ENCODE measurements at places on chromosomes 3 and 15.

DNA sequence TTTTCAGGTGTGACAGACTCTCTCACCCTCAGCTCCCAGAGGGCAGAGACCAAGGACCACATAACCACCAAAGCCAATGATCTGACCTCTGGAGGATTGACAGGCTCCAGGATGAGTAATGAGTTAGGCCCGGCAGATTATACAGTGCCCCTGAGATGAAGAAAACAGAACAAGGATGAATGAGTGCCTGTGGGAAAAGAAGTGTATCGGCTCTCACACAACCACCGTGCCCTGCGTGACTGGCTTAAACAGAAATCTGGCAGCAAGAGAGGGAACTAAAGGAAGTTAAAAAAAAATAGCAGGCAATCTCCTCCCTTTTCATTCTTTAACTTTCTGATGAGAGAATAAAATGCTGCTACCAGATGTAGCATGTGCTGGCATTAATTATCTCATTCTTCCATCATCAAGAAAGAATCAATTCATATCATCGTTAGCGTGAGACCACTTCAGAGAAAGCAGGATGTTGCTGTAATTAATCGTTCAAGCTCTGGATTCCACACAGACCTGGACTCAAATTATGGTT lies 227.5 kb upstream of the COL8A1 start:
- peak; percentile 64 for DNase-seq

DNA sequence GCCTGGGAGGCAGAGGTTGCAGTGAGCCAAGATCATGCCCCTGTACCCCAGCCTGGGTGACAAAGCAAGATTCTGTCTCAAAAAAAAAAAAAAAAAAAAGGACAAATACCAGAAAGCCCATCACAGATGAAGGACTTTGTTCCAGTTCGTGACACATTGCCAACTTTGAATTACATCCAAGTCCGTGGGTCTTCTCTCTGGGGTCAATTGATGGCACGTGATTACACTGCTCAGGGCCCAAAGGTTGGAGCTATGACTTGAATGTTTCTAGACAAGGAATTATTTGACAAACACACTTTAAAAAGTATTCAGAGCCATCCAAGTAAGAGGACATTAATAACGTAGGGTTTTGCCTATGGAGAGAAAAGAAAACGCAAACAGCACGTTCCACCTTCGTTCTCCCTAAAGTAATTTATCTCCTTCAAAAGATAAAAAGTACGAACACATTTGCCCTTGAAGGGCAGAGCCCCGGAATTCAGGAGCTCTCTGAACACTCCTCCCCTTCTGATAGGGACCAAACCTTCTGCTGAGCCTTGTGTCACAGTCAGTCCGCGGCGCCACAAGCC lies 31.3 kb upstream of the ST3GAL6 start:
- DNase-seq, result no peak

- DNase-seq, result no peak
Observed at GRCh38 chr15:77599899-77600298, 32.8 kb downstream of the LINGO1 start.

GRCh38 chr3:52789746-52790040 lies 4.9 kb upstream of the ITIH3 start:
- no peak for DNase-seq

- DNase-seq, result no peak
Observed at GRCh38 chr3:64467255-64467944, 220.4 kb downstream of the ADAMTS9 start.

DNA sequence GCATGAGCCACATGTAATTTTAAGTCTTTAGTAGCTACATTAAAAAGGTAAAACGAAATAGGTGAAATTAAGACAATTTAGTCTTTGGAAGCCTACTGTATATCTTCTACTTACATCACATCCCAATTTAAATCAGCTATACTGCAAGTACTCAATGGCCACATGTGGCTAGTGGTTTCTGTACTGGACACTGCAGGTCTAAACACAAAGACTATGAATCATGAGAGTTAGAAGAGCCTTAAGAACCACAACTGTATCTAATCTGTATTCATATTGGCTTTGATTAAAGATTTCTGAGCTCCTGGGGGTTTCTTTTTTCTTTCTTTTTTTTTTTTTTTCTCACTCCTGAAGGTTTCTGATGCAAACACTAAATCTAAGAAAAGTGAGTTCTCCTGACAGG lies 2.3 kb upstream of the EIF1B start:
- DNase-seq, result no peak

DNA sequence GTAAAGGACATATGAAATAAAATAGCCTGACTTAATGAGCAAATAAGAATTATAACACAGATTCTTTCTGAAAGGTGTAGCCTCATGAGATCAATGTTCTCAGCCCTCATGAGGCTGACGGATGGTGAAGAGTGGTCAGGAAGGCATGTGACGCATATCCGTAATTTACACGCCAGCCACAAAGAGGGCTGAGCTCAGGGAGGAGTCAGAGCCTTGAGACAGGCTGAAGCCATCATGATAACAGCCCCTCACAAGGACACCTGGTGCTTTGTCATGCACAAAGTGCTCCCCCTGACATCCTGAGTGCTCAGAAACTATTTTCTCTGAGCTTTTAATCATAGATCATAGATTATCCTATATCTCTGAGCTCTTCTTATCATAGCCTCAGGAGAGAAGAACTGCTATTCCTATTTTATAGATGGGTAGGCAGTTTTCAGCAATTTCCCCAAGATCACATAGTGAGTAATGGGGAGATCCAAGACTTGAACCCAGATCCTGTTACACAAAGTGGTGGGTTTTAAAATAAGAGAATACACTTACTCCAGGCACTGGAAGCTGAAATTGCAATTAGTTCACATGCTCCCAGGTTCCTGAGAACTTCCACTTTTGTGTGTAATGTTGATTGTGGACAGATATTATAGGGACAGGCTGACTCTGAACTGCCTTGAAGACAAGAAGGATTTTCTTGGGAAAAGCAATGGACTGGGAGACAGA lies 267.1 kb downstream of the RPLP1 start:
- no peak for DNase-seq

GRCh38 chr15:70289191-70289955 lies 191.7 kb upstream of the TLE3 start:
- DNase-seq, result no peak

DNA sequence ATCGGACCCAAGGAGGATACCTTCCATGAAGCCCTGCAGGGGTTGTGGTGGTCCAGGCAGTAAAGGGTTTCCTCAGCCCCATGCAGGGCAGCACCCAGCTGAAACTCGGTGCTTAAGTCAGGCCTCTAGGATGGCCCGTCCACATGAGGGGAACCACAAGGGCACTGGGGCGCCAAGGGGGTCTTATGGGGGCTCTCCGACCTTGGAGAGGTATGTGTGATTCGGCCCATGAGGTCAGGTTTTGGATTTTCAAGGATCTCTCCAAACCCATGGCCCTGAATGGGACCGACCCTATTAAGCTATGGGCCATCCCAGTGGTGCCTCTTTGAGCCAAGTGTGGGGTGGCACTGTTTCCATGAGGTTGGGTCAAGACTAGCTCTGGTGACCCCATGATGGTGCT lies 233.3 kb downstream of the SNRPN start:
- no peak for DNase-seq

DNA sequence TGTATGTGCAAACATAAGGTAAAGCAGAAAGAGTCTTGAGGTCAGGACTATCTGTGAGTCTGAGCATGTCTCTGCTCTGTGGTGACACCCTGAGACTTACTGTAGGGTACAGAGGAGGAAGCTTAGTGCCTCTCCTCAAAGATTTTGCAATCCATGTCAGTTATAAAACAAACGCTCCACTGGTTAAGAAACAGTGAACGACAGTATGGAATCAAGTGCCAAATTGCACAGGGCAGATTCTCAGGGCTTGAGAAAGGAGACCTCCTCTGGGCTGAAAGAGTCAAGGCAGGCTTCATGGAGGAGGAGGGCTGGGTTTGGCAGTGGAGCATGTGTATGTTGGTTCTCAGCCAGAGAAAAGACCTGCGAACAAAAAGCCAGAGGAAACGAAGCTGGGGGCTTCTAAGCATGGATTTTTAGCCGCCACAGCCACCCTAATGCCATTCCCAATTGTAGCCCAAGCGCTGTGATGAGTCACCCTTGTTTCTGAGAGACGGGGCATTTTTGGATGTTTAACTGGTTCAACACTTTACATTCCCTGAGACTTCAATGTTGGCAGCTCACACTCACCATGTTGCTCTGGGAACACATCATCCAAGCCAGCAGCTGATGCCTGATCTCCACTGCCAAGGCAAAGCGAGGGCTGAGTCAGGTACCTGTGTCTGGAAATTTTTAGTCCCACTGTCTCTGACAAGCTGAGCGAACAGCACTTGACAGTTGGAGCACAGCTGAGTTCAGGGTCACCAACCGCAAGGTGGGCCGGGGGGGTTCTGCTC lies 3.4 kb upstream of the DGKG start:
- no peak for DNase-seq

- DNase-seq, result no peak
Observed at GRCh38 chr3:107627962-107628542, 105.3 kb downstream of the BBX start.

GRCh38 chr3:146052056-146052790 lies 108.8 kb downstream of the PLOD2 start:
- DNase-seq, result no peak

- DNase-seq, result no peak
Observed at GRCh38 chr3:181384970-181385369, 326.8 kb upstream of the SOX2 start.

GRCh38 chr15:52427804-52428203 lies 100.9 kb downstream of the MYO5A start:
- peak; percentile 27 for DNase-seq

DNA sequence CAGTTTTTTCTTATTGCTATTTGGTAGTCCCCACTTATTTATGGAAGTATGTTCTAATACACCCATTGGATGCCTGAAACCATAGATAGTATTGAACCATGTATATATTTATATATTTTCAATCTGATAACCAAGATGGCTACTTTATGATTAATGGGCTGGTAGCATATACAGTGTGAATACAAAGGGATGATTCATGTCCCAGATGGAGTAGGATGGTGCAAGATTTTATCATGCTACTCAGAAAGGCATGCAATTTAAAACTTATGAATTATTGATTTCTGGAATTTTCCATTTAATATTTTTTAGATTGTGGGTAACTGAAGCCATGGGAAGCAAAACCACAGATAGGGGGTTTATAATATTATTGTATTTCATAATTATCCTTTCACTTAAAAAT lies 35.2 kb downstream of the AP4E1 start:
- DNase-seq, result no peak

DNA sequence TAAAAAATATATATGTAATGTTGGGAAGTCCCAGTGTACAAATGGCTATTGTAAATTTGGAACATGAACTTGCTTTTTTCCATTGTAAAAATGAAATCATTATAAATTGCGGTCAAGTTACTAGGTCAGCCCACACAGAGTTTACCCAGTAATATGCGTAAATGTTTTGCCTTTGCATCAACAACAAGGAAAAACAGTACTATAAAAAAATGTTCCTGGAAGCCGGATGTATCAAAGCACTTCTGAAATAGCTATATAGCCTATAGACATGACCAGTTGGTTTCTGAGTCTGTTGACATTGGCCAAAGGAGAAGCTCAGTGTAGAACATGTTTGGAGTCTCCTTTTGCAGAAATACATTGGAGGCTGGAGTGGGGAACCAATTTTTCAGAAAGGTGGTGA lies 23.2 kb downstream of the CTNNB1 start:
- no peak for DNase-seq

GRCh38 chr3:165078293-165078692 lies at the start of gene SI:
SI (minus strand) TSS chr3:165078496; CDS start chr3:165076012, 2,484 bp downstream.
- no peak for DNase-seq

- DNase-seq, result no peak
Observed at GRCh38 chr15:28190391-28191174, 91.5 kb upstream of the OCA2 start.

DNA sequence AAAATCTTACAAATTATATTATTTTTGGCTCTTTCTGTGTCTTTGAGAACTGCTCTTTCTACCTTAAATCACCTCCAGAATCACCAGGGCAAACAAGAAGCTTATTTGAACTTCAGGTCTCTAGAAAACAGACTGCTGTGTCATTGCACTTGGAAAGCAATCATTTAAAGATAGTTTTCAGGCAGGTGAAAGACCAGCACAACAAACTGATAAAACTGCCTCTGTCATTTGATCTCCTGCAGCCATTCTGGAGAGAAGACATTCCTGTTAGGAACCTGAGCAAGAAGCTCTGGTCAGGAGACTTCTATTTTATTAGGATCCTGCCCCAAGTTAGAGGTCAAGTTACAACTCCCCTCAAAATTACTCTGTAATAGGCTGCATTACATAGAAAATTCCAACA lies 50.7 kb upstream of the AP4E1 start:
- no peak for DNase-seq

GRCh38 chr15:65362491-65362890 lies 15.3 kb downstream of the IGDCC3 start:
- no peak for DNase-seq

DNA sequence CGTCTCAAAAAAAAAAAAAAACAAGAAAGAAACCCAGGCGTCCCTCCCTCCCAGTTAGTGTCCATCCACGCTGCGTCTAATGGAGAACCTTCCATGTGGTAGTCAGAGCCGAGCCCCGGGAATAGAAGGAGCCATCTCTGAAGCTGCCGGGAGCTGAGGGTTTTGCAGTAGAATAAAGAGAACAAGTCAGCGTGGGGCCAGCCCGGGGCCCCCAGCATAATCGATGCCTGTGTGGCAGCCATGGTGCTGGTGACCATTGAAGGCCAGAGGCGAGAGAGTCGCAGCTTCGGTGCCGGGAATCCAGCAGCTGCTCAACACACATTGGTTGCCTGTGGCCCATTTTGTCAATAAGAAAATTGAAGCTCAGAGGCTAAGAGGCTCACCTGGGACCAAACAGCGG lies 151.7 kb downstream of the CHSY1 start:
- no peak for DNase-seq

DNA sequence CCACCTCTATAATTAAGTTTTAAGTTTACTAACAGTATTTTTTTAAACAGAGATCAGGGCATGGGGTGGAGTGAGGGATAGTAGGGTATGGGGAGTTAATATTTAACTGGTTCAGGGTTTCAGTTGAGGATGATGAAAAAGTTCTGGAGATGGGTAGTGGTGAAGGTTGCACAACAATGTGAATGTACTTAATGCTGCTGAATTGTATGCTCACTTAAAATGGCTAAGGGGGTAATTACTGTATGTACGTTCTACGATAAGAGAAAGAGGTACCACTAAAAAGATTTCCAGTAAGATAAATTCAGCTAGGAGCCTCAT lies 101.4 kb downstream of the TNIK start:
- no peak for DNase-seq

DNA sequence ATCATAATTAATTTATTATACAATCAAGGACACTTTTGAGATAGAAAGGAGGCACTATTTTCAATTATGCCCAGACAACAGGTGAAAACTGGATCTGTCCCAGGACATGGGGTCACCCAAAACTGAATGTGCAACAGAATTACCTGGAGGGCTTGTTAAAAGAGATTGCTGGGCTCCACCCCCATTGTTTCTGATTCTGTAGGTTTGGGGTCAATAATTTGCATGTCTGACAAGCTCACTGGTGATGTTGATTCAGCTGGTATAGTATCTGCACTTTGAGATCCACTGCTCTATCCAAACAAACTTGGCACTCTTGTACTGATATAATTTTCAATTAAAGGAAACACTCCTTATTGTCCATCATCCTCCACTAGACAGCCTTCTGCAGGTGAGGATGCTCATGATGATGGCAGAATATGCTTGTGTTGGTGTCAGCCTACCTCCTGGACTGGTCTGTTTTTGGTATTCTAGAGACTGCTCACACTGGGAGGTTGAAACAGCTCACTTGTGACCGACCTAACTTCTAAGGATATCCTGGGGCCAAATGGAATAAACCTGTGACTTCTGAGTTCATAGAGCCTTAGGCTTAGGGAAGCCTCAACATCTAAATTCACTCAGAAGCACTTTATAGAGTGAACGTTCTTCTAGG lies 2.2 kb downstream of the P2RY14 start:
- DNase-seq, result no peak

GRCh38 chr3:187702507-187703033 lies at the start of gene RTP2:
RTP2 (minus strand) TSS chr3:187702557; CDS start chr3:187702128, 429 bp downstream.
- no peak for DNase-seq

GRCh38 chr15:33200903-33201302 lies 6.4 kb upstream of the FMN1 start:
- DNase-seq, result no peak
